Myometrial cell (primary cell): ENCODE measurements at places on chromosomes 5 and 9. TPM values are rescaled to one million over a fixed set of nuclear protein-coding genes. Genes with fewer than 3 reads are reported as not detected.

Gene ACSL6
- total RNA-seq, result under 0.01 TPM in 1 of 2 replicates, not detected in the other

Gene DBH
- not detected in 2 replicates for total RNA-seq

Gene FREM1
- total RNA-seq, result under 0.01 TPM in 1 of 2 replicates, not detected in the other

Gene TCOF1
- total RNA-seq, result 37.8 and 39.5 TPM in 2 replicates

Gene TNFAIP8
- 7.3 and 8.1 TPM in 2 replicates for total RNA-seq

Gene SPATA31C1
- not detected in 2 replicates for total RNA-seq

Gene TAF11L5
- total RNA-seq, result not detected in 2 replicates

Gene C8G
- not detected in 2 replicates for total RNA-seq

Gene CDC20B
- not detected in 2 replicates for total RNA-seq

Gene LHX3
- total RNA-seq, result not detected in 2 replicates
